Stimulated activated effector memory CD8-positive, alpha-beta T cell treated with anti-CD3 and anti-CD28 coated beads, Interleukin-12 subunit alpha, Interleukin-12 subunit beta, amount 100 ng/mL, for 72 hours (primary cell): ENCODE measurements at places on chromosomes 3 and 15.

DNA sequence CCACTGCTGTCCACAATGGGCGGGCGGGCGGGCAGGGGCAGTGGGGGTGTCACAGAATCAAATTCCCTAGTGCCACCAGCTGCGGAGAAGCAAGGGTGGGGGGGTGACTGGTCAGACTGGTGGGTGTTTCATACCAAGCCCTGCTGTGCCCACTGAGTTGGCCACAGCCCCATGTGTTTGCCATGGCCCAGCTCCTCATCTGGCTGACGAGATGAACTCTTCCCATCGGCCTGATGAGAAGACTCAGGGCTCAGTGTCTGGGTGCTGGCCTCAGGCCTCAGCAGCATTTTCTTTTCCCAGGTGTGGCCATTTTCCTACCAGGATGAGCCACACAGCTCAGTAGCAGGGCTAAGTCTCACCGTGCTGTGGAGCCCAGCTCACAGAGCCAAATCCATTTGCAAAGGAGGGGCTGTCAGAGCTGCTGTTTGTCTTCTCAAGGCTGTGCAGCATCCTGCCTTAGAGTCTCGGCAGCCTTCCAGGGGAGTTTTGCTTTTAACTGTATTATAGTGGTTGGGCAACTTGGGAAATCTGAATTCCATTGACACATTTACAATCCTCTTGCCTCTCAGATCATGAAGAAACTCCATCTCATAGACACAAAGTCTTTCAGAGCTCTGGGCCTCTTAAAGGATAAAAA is 176.8 kb downstream of the ABHD5 start:
- DNase-seq = peak; percentile 6

DNA sequence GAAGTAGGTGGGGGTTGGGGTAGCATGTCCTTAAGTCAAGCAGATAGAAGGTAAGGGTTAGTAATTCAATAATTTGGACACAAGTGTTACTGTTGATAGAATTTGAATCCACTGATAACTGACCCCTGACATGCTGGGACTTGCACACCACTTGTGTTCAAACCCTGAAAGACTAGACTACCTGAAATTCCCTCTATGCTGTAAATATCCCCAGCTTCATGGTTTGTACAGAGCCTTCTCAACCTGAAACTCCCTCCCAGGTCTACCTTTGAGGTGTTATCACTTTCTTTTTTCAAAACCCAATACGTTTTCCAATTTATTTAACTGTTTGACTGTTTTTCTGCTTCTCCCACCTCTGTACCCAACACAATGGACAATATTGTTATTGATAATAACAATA is 459.6 kb downstream of the NLGN1 start:
- DNase-seq = no peak

GRCh38 chr3:145981056-145981455 is 179.9 kb downstream of the PLOD2 start:
- no peak for DNase-seq

DNA sequence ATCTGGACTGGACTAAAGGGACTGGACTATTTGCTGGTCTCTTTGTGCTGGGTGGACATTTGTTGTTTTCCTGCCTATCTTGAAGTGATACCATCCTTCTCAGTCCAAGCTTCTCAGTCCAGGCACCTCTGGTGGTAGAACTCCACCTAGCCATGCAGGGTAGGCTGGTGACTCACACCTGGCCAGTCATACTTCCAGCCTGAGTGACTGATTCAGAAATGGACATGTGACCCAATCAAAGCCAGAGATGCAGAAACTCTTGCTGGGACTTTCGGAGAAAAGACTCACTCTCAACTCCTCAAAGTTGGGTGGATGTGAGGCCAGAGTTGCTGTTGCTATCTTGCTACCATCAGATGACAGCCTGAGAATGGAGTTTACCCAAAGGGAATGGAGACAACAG is 5.6 kb upstream of the ASB14 start:
- DNase-seq = no peak

DNA sequence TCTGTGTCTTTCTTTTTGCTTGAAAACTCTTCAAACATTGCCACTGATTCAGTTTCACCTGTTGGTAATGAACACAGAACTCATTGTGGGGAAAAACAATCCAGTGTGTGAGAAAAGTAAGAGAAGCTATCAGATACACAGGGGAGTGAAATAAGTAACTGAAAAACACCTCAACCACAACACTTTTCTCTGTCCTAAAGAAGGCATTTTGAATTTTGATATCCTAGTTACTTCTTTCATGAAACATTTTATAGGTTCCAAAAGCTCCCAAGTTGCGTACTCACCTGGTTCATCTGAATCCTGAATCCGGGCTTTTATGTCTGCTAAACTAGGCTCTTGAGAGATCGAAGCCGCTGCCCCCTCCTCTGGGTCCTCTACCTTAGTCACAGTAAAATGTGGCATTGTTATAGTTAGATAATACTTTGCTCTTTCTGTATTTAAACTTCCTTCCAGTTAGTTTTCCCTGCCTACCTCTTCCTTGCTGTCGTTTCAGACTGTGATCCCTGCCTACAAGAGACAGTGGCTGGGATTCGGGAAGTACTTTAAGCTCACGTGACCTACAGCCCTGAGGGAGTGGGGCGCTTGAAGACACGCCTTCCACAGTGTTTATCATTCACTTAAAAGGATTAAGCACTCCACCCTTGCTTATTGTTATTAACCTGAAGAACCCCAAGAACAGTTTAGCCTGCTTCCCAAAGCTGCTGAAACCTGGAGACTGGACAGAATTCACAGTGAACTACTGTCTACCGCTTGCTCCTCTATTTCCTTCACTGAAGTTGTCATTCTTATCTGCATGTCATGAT is 19.1 kb downstream of the SLC12A6 start:
- DNase-seq = no peak

DNA sequence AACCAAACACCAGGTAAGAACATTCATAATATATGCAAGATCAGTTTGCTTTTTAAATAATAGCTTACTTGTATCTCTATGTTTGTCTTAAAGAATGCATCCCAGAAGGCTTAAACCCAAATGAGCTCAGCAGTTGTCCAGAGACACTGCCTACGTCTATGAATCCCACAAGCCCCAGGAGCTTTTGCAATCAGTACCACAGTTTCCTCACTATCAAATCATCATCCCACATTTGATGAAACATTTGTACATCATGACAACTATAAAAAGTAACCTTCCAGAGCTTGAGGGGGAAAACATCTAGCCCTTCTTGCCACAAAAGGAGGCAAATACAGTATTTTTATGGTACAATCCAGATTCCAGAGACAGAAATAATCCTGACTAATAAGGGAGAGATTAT is 63.7 kb downstream of the ATP8B4 start:
- DNase-seq = no peak

- DNase-seq = no peak
Measured at GRCh38 chr3:112675943-112676535, 35.1 kb upstream of the CCDC80 start.

DNA sequence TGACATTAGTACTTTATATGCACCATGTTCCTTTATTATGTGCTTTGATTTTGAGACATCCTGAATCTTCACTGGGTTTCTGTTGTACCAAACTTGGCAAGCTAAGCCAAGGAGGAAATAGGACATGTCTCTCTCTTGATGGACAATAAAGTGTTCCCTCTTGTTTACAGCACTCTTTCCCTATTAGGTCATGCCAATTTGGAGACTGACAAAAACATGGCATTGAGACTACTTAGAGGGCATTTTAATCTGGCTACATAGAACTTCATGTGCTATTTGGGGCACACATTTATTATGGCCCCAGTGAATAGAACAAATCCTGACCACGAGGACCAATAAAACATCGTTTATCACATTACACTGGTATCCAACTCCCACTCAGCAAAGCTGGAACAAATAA is 85.3 kb upstream of the TNFSF10 start:
- no peak for DNase-seq

- no peak for DNase-seq
Measured at GRCh38 chr3:16849795-16850194, 35.0 kb upstream of the PLCL2 start.

GRCh38 chr3:185734725-185735096 is 90.1 kb downstream of the IGF2BP2 start:
- no peak for DNase-seq

DNA sequence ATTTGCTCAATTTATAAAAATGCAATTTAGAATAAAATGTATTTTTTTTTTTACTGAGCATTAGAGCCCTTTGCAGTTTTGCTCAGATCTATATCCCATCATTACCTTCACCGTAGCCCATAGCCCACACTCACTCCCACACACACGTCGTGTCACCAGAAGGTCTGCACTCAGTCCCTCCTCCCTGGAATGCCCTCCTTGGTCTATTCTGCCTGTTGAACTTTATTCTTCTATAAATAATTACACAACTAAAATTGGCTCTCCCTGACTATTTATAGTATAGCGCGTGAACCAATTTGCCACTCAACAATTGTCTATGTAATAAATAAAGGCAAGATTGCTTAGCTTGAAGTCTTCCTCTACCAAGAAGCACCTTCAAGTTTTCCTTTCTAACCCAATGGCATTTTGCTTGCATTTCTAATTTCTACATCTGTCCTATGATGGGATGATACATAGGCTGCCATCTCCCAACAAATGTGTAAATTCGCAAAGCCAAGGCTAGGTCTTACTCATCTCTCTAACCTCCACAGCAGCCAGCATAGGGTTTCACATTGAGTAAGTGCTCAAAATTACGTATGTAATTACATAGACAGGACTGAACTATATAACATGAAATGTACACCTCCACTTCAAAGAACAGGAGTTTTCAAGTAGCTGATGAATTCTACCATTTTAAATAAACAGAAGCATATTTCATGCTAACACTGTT is 172.0 kb upstream of the HES1 start:
- no peak for DNase-seq

GRCh38 chr3:48232734-48233133 is 8.2 kb upstream of the ZNF589 start:
- peak; percentile 80 for DNase-seq
